ENCODE measurements at places on chromosomes 6 and 20. TPM values are rescaled to one million over a fixed set of nuclear protein-coding genes. Genes with fewer than 3 reads are reported as not detected.

DNA sequence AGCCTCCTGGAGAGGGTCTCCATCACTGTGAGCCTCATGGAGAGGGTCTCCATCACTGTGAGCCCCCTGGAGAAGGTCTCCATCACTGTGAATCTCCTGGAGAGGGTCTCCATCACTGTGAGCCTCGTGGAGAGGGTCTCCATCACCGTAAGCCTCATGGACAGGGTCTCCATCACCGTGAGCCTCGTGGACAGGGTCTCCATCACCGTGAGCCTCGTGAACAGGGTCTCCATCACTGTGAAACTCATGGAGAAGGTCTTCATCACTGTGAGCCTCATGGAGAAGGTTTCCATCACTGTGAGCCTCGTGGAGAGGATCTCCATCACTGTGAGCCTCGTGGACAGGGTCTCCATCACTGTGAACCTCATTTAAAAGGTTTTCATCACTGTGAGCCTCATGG lies 140.0 kb downstream of the ERMARD start:
- no peak for DNase-seq

GRCh38 chr20:4062721-4063606 lies 47.6 kb upstream of the RNF24 start:
- DNase-seq = no peak

DNA sequence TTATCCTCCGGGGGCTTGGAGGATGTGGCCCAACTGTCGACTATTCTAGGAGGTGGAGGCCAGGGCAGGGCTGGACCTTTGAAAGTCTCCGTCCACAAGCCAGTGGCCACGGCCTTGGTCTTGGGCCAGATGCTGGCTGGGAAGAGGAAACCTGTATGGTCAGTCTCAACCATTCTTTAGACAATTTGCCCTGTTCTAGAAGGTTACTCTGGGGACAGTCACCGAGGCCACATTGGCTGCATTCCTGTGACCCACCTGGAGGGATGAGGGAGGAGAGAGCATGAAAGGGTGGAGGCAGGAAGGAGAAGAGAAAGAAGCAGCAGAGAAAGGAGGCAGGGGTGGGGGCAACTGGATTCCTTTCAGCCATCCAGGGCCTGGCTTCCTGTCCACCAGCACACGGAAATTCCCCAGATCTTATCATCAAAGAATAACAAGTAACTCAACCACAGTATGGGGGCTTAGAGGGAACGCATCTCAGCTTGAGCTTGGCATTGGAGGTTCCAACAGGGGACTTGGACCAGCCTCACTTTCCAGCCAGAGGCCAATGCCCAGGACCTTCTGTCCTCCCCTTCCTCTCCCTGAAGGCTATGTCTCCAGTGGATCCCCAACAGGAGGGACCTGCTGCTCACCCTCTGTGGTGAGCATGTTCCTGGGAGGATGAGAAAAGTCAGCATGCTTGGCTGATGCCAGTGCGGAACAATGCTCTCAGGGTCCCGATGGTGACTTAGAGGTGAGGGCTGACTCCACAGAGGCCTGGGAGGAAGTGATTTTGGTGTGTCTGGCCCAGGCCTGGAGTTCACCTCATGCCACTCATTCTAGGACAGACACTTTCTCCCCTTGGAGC lies 30.4 kb downstream of the TGM2 start:
- DNase-seq = no peak

- DNase-seq = no peak
These were observed 35.7 kb downstream of the EPB41L2 start for GRCh38 chr6:131027326-131027725.

- DNase-seq = no peak
These were observed 56.6 kb downstream of the TOX2 start for GRCh38 chr20:43971267-43971666.

DNA sequence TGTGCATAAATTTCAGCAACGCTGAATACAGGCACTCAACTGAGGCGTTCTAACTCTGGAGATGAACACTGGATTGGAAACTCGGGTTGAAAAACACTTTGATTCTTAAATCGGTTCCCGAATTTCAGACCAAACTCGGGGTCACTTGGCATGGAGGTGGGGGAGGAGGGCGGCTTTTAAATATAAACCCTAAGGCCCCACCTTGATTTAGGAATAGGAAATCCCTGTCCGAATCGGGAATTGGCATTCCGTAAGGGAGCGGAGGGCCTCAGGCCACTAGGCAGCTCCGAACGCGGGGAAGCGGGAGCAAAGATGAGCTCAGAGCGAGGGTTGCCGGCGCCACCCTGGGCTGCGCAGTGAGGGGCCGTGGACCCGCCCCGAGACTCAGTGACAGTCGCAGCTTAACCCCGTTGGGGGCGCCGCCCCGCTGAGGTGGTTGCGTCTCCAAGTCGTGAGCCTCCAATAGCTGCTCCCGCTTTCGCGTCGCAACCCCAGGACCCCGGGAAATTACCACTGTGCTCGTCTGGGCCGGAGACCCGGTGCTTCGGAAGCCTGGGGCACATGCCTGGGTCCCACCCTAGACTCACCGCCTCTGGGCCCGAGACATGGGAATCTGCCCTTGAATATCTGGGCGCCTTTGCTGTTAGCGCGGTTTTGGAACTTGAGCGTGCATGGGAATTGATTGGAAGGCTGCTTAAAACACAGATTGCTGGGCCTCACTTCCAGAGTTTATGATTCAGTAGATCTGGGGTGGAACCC lies 4.6 kb upstream of the SIM1 start:
- no peak for DNase-seq

DNA sequence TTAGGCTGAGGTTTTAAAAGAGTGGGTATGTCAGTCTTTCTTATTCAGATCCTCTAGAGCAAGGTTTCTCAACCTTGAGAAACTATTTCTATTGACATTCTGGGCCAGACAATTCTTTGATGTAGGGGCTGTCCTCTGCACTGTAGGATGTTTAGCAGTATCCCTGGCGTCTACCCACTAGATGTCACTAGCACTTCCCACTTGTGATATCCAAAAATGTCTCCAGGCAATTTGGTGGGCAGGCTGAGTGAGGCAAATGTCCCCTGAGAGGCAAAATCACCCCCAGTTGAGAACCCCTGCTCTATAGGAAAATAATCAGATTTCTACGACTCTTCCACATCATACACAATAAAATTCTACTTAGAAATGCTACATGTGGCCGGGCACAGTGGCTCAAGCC lies 7.7 kb upstream of the ZKSCAN8 start:
- DNase-seq = peak; percentile 39

- DNase-seq = no peak
These were observed 6.8 kb upstream of the AIG1 start for GRCh38 chr6:143053856-143054255.

DNA sequence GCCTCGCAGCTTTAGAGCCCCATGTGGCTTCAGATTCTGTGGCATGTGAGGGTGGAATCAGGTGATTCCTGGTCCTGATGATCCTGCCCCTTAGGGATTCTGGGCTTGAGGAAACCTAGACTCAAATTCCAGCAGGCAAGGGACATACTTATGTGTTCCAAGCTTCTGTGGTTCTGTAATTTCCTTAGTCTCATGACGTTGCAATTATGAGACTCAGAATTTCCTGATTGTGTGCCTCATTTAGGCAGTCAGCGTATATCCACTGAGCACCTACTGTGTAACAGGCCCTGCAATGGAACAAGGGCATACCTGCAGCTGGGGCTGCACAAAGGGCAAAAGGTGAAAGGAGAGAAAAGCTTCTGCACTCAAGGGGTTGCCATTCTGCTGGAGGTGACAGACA lies 11.6 kb upstream of the BPIFB4 start:
- no peak for DNase-seq

- no peak for DNase-seq
These were observed 155.1 kb downstream of the CDC5L start for GRCh38 chr6:44542401-44543116.

DNA sequence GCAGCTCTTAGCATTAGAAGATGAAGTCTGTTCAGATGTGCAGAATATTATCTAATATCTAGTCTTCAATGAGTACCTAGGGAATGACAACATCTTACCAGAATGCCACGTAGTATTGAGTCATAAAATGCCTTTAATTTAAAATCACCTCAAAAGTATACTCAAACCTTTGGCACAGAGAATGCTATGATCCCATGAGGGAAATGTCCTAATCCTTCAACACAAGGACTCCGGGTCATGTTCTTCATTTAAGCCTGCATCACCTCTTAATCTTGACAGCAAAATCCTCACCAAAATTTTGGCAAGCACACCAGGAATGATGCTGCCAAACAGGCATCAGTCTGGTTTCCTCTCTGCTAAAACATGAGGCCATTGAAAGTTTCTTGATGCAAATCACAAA lies 23.6 kb upstream of the MARCKS start:
- DNase-seq = no peak

GRCh38 chr6:107642095-107642860 lies 152.4 kb downstream of the SOBP start:
- DNase-seq = no peak

DNA sequence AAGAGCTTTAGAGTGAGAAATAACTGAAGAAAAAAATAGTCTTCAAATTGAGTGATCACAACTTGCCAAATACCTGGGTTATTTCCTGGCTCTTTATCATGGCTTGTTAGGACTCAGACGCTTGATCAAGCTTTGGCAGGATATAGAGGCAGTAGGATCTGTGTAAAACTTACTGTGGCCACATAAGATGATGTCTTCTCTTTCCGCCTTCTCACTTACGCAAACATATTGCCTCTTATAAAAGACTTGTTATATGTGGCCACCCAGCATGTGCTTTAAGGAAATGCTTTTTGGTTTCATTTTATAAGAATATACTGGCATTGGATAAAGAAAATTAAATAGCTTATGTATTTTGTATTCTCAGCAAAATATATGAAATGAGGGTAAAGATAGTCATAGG lies 101.8 kb upstream of the AKIRIN2 start:
- no peak for DNase-seq

DNA sequence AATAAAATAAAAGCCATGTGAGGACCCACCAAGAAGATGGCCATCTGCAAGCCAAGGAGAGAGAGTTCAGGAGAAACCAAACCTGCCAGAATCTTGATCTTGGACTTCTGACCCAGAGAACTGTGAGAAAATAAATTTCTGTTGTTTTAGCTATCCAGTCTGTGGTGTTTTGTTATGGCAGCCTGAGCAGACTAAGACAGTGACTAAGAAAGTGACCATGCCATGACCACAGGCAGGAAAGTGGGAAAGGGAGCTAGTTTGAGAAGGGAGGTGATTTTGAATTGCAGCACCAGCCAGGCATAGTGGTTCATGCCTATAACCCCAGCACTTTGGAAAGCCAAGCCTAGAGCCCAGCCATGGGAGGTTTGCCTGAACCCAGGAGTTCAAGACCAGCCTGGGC lies 21.9 kb upstream of the C6orf62 start:
- no peak for DNase-seq

DNA sequence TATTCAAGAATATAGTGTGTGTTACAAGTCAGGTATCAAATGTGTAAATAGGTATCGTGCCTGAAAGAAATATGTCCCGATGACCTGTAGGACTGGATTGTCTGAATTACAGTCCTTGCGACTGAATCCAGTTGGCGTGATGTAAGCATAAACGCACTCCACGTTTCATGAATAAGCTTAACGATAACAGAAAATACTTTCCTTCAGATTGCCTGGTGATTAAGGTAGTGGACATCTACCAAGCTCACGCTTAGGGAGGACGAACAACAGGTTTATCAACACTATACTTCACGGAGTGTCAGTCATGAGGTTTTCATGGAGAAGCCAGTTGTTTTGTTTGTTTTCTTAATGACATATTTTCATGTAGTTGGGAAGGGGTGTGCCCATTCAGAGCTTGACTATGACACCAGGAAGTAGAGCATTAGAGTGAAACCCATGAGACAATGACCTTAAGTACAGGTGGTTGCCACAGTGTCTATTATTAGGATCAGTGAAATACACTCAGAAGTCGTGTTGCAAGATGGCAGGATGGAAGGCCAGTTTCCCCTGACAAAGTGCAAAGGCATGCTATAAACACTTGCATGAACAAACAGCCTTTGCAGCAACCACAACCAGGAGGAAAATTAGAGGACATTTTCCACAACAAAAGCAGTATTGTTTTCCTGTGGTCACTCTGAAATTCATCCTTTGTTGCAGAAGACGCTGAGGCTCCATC lies 305.8 kb upstream of the PRDM1 start:
- no peak for DNase-seq

DNA sequence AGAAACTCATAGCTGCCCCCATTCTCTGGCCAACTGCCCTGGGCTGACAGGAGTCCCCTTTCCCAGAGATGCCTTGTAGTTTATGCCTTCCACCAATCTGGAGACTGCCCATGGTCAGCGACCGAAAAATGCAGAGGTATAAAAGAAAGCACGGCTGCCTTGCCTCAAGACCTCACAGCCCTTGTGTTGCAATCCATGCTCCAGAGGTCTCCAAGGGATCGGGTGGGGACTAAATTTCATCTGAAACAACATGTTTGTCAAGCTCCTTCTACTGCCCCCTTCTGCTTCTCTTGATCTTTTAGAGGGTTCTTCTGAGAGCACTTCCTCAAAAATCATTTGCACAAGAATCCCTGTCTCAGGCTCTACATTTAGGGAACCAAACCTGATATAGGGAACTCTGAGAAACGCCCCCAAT lies 128.8 kb downstream of the PLCB1 start:
- DNase-seq = no peak

- no peak for DNase-seq
These were observed 31.0 kb upstream of the PRL start for GRCh38 chr6:22327881-22328280.

DNA sequence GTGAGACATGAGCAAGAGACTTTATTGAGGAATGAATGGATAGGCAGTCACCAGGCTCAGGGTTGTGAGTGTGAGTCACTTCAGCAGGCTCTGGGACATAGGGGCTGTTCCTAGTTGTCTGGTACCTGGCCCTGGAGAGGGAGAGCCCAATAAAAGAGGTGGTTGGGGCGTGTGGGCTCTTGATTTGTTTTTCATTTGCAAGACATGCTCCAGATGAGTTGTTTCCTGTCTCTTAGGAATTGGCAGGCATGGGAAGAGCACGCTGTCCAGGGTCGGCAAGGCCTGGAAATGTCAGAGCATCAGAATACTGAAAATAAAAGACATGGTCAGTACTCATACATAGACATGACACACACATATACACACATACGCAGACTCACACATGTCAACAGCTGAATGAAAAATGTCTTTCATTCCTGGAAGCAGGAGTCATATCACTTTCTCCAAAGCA lies 166.3 kb upstream of the SULF2 start:
- DNase-seq = no peak

- DNase-seq = no peak
These were observed 14.2 kb upstream of the FAM162B start for GRCh38 chr6:116779573-116780164.

DNA sequence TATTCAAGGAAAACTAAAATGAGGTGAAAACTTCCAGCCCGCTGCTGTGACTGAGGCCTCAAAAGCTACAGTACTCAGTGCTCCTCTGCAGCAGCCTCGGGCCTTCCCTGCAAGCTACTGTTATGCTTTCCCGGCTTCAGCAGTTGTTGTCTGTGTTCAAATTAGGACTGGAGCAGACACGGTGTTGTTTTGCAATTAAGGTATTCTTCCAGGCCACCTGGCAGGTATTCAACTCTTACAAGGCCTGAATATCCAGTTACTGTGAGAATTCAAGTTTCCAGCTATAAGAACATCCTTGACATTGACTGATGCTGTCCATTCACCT lies 10.7 kb downstream of the TXNDC5 start:
- no peak for DNase-seq

SLC52A3 gene
- total RNA-seq = not detected

ARMH2 gene
- total RNA-seq = 1.8 TPM

TCF15 gene
- not detected for total RNA-seq

HDGFL1 gene
- not detected for total RNA-seq

AVP gene
- not detected for total RNA-seq

EDN3 gene
- 0.22 TPM for total RNA-seq

POPDC3 gene
- total RNA-seq = not detected

HLA-DOA gene
- total RNA-seq = 1.6 TPM

RNF182 gene
- not detected for total RNA-seq
